ENCODE measurements at places on chromosomes 2 and 18.

DNA sequence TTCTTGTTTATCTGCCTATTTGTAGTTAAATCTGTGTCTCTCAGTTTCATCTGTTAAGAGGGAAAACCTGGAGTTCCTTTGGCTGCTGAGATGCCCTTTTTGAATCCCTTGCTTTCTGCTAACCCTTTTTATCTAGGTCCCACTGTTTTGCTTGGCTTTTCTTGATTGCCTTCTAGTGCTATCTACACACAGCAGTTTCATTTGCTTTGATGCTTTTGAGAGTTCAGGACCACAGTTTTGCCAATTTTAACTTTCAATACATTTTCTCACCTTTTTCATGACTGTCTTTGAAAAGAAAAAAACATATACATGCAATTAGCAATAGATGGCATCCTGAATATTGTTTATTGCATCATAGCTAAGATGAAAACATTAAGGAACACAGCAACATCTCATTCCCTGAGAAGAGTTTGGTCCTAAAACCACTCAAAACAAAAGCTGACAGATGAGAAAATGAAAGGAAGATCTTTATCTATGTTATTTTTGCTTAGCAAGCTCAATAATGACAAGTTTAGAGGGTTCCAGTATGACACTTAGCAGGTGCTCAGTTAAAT, 241.4 kb upstream of the MEX3C start:
- no peak for DNase-seq

DNA sequence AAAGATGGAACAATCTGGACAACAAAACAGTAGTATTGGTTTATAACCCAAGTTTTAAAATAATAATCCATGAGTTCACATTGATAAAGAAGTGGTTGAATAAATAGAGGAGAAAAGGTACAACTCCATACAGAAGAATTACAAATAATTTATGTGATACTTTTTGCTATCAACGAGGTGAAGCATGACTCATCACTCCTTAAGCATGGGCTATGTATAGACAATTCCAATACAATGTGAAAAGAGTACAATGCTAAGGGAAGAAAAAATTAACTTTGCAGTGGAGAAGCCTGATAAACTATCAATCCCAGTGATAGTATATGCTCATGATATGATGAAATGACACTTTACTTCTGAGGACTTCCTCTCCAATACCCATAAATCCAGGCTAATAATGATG, 312.9 kb downstream of the GULP1 start:
- no peak for DNase-seq

GRCh38 chr2:159903443-159904126, 105.6 kb upstream of the CD302 start:
- no peak for DNase-seq

DNA sequence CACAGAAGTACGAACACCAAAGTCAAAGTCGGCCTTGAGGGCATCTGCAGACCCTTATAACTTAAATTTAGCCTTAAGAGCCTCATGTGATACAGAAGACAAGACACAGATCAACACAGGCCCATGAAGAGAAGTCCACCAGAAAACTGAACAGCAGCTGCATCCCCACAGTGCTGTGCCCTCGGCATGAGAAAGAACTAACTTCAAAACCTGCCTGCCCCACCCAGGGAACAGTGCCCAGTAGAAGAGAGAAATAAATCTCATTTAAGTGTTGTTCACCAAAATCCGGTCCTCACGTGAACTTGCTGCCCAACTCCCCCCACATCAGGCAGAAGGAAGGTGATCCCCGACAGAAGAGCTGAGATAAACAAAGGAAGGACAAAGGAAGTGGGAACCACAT, 73.7 kb downstream of the PXDN start:
- DNase-seq, result no peak

GRCh38 chr2:70795164-70795995, 4.9 kb upstream of the FIGLA start:
- DNase-seq, result no peak

DNA sequence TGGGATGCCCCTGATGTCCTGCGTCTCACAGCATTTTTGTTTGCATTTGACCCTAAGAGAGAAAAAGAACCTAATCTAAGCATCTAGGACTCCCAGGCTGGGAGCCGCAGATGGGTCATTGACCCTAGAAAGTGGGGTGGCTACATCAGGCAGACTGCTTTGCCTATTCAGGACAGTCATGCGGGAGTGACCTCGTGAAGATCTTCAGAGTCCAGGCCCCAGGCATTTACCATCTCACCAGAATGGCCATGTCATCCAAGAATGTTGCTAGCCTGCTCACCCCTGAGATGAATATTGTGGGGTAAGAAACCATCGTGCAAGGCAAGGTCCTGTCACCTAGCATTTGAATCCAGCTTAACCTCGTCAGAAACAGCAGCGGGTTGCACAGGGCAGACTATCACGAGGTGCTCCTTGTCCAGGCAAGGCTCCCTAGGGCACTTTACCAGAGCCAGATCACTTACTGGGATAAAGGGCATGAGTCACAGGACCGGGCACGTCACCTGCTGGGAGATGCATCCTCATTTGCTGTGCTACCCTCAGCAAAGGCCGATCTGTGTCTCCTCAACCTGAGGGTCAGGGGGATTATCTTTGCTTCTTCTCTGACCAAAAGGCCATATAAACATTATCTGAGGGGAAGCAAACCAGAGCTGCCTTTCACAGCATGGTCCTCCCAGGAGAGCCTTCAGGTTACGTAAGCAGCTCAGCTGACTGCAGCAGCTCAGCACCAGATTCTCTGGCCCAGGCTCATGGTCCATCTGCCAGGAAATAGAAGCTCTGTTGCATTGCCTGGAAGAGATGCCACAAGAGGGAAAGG, 162.3 kb downstream of the ACKR3 start:
- no peak for DNase-seq

DNA sequence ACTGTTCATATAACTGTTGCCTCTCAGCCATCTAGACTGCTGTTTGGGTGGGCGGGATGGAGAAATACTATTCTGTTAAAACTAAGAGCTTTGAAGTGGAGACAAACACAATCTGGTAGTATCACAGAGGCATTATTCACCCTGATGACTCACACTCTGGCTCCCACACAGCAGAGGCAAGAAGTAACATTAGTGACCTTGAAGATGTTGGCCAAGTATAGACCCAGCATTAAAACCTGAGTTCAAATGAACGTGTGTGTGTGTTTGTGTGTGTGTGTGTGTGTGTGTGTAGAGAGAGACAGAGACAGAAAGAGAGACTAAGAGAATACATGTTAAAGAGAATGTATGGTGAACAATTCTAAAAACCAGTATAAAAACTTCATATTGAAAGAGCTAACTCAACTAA, 22.5 kb upstream of the ACVR1 start:
- DNase-seq, result no peak

DNA sequence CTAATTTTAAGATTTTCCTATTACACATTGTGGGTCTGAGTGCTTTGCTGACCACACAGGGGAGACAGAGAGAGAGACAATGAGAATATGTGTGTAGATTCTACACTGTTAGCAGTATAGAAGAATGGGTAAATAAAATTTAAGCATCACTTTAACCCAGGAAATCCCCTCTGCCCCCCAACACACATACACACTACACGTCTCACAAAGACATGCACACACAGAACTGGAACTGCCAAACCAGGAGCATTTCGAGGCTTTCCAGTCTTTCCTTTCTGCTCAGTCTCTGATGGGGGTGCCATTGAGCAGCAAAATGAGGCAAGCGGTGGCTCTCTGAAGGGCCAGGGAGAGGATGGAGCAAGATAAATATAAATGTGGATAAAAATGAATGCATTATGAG, 2.5 kb downstream of the MERTK start:
- no peak for DNase-seq

- DNase-seq, result peak; percentile 70
Observed at GRCh38 chr18:24118750-24119577, 19.9 kb upstream of the CABYR start.

All from HEK293T (cell line).